ENCODE measurements at places on chromosomes 5 and 9.
A peak's percentile ranks its signal among the peaks of the same experiment; 100 is the strongest.

GRCh38 chr9:12185856-12186255, 507.3 kb upstream of the TYRP1 start:
- no peak for DNase-seq

DNA sequence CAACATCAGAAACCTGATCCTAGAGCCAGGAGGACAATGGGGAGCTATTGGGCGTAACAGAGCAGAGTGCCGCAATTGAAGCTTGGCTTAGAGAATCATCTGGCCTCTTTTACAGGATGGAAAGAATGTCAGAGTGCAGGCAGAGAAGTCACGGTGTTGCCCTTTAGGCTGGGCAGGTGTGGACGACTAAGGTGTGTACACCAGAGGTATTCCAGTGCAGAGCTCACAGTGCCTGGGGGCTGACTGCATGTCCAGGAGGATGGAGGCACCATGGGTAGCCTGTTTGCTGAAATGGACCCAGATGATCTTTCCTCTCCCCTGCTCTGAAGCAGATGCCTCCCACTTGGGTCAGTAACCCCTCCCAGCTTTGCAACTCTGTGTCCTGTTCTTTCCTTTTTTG, 48.9 kb upstream of the TBC1D2 start:
- DNase-seq, result no peak

DNA sequence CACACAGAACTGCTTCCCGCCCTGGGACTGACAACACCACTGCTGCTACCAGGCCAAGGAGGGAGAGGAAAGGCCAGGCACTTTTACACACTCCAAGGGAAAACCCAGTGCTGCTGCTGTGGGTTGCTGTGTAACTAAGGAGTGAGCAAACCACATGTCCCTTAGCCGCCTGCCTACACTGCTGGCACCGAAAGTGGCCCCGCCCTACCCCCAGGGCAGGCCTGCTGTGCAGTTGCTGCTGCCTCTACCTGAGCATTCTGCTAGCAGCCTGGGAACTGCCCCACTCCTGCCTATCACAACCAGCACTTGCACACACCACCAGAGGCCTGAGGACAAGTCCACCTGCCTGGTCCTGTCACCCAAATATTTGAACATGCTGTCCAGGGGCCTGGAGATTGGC, 740.9 kb downstream of the DTWD2 start:
- no peak for DNase-seq

DNA sequence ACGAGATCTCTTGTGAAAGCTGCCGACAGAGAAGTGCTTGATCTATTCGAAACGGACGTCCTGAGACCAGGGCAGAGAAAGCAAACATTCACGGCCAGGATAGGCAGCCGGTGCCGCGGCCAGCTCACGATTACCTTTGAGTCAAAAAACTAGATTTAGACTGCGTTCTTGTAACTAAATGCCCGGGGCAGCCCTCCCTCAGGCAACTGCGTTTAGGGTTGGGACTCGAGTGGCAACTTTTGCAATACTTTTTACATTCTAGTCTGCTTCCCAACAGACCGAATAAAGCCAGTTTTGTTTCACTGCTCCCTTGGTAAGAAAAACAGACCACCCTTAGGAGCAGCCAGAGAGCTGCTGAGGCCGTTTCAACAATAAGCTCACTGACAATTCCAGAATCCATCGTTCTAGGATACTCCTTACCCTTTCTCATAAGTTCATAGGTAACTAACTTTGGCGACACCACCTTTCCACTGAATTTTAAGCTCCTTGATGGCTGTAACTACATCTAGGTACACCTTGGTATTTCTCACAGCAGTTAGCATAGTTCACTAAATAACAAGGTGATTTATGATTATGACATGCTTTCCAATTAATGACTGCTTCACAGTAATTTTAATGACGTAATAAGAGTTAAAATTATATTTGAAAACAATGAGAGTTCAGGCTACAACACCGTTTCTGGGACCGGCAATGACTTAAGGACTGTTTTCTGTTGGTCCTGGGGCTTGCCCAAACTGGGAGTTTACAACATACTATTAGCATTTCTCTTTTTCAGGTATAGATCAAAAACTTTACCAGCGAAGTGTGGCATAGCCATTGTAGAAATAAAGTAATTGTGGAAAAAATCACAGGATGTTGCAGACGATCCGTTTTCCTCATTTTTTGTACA, 899 bp upstream of the RAPGEF6 start:
- peak; percentile 30 for DNase-seq

DNA sequence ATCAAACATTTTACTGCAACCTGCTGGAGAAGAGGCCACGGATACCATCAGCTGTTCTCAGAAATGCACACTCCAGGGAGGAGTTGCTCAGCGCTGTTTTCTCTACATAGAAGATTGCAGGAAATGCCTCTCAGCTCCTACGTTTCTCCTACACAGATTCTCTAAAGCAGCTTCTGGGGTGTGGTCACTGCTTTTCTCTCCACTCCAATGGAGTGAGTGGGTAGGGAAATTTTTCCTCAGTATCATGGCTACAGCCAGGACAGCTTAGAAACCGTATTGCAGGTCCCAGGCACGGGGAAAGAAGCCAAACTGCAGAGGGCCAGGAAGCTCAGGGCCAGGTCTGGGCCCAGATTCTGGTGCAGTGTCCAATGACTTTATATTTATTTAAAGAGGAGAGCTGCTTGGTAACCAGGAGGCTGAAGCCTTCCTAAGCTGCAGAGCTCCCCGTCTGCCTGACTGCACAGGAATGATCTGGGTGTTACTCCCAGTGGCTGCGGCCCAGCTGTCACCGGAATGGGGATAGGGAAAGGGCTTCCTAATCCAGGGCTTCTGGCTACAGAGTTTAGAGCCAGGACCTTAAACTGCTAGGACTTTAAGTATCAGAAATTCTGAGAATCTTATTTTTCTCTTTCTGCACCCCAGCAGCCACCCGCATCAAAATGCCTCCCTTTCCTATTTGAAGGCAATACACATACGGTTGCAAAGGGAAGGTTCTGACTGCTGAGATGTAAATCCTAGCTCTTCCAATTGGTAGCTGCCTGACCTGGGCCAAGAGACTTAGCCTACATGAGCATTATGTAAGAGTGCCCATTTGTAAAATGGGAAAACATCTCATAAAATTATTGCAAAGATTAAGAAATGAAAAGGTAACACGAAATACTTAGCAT, 1.4 kb upstream of the SPTAN1 start:
- DNase-seq, result no peak

DNA sequence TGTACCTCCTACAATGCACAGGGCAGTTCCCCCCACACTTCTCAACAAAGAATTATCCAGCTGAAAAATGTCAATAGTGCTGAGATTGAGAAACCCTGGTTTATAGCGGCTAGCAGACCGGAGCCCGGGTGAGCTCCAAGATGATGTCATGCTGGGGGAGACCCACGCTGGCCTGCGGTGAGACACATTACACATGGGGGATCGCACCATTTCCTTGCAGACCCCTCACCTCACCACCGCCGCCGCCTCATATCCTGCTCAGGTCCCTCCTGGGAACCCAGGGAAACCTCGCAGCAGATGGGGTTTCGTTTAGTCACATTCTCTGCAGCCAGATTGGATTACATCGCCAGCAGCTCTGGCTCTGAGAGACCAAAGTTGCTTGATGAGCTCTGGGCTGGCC, 14.7 kb upstream of the TNC start:
- no peak for DNase-seq

- no peak for DNase-seq
Observed at GRCh38 chr9:14961372-14962068, 51.3 kb upstream of the FREM1 start.

GRCh38 chr5:173238312-173239232, 3.6 kb upstream of the NKX2-5 start:
- DNase-seq, result no peak

DNA sequence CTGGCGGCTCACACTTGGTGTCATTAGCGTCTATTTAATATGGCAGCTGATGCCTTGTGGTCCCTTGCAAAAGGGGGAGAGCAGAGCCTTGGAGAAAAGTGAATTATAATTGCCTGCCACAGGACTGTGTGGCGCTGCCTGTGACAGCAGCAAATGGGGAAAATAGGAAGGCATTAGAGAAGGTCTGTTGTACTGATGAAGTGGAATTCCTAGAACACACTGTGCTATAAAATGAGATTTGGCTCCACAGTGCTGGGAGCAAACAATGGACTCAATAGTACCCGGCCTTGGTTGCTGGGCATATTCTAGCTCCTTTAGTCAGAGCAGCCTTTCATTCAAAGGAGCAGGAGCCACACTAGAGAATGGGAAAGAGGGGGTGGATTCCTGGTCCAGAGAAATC, 21.3 kb downstream of the SEMA6A start:
- DNase-seq, result no peak

Measured in stimulated activated naive CD4-positive, alpha-beta T cell treated with Interleukin-2 at 50 U/mL for 16 hours (primary cell).